ENCODE measurements at places on chromosomes 4 and X.

DNA sequence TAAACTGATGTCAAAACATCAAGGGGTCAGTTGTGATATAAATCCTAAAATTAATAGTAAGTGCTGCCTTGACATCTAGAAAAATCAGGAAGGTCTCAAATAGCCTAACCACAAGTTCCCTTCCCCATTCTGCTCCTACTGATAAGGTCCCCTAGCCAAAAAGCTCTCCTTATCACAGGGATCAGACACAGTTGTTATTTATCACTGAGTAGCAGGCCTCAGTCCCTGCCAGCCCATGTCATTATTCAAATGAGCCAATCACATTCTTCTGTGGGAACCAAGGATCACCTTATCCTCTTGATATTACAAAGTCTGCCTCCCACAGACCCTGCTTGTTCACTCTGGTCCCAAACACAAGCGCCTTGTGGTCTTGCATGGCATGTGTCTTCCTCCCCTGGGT lies 23.3 kb upstream of the TMEM255A start:
- no peak for DNase-seq

DNA sequence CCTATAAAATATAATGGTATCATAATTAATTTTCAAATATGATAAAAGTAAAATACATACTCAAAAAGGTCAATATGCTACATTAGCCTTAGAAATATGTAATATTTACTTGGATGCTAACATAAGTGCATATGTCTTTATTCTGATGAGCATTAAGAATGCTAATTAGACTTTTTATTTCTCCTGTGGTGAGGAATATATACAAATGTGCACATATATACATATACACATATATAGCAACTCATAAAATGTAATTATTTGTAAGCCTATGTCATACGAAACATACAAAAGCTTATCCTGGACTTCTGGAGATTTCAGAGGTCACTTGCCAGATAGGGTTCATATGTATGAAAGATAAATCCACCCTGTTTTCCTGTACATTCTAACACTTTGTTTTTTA lies 11.1 kb downstream of the PLA2G12A start:
- no peak for DNase-seq

GRCh38 chr4:154743683-154744340 lies at the start of gene LRAT:
TSS of gene LRAT (plus strand) at chr4:154744000. CDS start at chr4:154744327, 327 bp downstream.
- DNase-seq = no peak

DNA sequence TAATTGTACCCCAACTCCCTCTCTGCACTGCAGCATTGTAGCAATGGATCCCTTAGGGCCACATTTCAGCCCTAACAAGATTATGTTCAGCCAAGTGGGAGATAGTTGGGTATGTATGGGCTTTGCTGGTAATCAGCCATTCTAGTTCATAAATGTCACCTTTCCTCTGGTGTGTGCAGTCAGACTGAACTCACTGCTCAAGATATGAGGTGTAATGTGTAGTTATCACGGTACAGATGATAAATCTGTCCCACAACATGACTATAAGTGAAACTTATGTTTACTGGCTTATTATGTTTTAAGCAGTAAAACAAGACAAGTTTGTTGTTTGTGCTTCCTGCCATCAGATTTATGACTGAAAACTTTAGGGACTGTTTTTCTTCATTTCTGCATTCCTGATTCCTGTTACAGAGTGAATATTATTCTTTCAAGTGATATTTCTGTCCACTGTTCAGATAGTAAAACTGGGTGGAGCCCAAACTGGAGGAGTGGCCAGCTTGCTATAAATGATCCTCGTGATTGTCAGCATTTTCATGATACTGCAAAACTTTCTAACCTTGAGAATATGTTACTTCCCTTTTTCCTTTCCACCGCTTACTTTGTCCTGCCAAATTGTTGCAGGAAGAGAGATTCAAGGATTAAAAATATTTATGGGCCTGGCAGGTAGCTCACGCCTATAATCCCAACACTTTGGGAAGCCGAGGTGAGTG lies 44.9 kb downstream of the ANAPC4 start:
- DNase-seq = no peak

- DNase-seq = no peak
Measured at GRCh38 chr4:149973181-149973580, 105.1 kb upstream of the DCLK2 start.

Measured in HT1080 (cell line).